Stimulated activated CD8-positive, alpha-beta memory T cell treated with anti-CD3 and anti-CD28 coated beads, Interleukin-4, amount 100 ng/mL, for 24 hours (primary cell): ENCODE measurements at places on chromosomes 2 and 18.
A peak's percentile ranks its signal among the peaks of the same experiment; 100 is the strongest.

DNA sequence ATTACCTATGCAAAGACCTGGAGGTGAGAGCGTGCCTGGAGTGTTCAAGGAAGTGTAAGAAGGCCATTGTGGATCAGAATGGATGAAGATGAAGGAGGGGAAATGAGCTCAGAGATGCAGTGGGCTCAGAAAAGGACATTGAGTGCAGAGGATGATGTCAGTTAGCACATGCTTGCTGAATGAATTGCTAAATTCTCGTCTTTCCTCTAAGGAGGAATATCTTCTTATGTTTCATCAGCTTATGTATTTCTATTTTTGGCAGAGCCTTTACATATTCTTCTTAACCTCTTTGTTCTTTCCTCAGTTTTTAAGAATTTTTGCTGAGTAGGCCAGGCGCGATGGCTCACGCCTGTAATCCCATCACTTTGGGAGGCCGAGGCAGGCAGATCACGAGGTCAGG lies 30.9 kb downstream of the FAM171B start:
- no peak for DNase-seq

DNA sequence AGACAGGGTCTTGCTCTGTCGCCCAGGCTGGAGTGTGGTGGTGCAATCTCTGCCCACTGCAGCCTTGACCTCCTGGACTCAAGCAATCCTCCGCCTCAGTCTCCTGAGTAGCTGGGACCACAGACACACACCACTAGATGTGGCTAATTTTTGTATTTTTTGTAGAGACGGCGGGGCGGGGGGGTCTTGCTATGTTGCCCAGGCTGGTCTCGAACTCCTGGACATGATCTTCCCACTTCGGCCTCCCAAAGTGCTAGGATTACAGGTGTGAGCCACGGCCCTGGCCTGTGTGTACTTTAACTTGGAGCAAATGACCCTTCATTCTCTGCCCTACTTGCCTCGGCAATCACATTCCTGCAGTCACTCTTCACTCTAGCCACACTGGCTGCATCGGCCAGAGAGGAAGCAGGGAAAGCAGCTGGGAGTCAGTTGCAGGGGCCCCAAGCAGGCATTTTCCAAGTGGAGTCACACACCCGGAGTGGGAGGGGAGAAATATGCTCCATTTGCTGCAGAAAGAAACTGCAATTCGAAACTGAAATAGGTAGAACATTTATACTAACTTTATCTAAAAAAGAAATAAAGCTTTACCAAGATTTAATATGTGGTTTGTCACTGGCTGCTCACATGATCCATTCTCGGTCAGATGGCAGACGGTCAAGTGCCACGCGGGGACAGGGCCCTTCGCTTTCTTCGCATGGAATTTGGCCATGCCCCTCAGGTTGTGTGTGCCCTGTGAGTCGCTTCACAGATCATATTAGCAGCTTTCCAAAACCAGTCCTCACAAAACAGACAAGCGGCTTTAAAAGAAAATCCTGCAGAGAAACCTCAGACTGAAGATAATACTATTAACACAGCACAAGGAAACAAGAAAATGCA lies 37.1 kb downstream of the FAM161A start:
- no peak for DNase-seq

GRCh38 chr2:241976296-241976695 lies 106.8 kb downstream of the RTP5 start:
- DNase-seq = no peak

- no peak for DNase-seq
These were observed 34.5 kb upstream of the CD8A start for GRCh38 chr2:86825036-86825692.

DNA sequence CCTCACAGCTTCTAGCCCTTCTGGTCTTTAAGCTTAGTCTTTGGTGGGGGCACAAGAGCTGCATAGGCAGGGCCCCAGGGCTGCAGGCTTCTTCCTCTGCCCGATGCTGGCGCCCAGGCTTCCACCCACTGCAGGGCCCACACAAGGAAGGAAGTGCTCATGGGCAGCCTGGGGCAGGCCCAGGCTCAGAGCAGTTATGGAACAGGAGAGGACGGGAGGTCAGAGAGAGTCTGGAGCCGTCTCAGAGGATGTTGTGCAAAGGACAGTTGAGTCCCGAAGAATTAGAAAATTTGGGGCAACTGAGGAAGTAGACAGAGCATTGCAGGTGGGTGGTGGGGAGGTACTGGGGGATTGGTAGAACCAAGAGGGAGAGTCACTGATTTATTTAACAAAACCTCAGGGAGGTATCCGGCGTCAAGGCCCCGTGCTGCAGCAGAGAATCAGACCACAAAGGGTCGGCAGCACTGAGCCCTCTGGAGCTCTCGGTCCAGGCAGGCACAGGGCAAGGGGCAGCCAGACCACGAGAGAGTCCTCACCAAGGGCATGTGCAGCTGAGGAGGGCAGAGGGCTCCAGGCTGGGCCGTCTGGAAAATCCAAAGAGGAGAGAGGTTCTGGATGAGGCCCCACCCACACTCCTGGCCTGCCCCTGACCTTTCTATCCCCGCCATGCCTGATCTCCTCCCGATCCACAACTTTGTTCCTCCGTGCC lies 110.8 kb upstream of the GLI2 start:
- no peak for DNase-seq

GRCh38 chr2:58434692-58435091 lies 193.6 kb upstream of the FANCL start:
- DNase-seq = no peak

- no peak for DNase-seq
These were observed 15.6 kb downstream of the ODC1 start for GRCh38 chr2:10432311-10433181.

- DNase-seq = no peak
These were observed 1899.8 kb upstream of the PIK3C3 start for GRCh38 chr18:40055262-40055661.

GRCh38 chr2:239196474-239197021 lies 204.3 kb downstream of the HDAC4 start:
- no peak for DNase-seq

- DNase-seq = no peak
These were observed 258.8 kb upstream of the NRXN1 start for GRCh38 chr2:51290725-51291124.

DNA sequence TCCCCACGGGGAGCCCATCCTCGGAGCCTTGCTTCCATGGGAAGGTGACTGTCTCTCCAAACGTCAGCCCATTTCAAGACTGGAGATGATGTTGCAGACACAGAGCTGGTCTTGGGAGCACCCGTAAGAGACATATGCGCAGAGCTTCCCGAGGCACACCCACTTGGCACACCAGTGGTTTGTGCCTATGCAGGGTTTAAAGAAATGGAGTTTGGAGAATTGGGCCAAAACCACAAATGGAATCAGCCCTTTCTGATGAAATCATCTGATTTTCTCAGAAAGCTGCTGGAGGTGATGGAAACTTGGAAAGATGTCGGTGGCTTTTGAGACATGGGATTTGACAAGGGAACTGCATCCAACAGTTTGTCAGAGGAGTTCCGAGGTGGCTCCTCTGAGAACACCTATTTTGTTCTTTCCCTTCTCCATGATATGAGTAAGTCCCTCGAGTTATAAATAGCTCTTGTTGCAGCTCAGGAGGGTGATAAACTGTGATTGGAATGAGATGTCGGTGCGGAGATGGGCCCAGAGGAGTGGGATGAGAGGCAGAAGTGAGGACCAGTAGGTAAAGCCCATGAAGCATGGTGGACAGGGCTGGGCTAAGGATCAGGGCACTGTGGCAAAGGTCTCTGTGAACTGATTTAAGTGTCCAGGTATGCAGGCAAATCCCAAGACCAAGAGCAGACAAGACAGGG lies 225.7 kb downstream of the ACKR3 start:
- no peak for DNase-seq

DNA sequence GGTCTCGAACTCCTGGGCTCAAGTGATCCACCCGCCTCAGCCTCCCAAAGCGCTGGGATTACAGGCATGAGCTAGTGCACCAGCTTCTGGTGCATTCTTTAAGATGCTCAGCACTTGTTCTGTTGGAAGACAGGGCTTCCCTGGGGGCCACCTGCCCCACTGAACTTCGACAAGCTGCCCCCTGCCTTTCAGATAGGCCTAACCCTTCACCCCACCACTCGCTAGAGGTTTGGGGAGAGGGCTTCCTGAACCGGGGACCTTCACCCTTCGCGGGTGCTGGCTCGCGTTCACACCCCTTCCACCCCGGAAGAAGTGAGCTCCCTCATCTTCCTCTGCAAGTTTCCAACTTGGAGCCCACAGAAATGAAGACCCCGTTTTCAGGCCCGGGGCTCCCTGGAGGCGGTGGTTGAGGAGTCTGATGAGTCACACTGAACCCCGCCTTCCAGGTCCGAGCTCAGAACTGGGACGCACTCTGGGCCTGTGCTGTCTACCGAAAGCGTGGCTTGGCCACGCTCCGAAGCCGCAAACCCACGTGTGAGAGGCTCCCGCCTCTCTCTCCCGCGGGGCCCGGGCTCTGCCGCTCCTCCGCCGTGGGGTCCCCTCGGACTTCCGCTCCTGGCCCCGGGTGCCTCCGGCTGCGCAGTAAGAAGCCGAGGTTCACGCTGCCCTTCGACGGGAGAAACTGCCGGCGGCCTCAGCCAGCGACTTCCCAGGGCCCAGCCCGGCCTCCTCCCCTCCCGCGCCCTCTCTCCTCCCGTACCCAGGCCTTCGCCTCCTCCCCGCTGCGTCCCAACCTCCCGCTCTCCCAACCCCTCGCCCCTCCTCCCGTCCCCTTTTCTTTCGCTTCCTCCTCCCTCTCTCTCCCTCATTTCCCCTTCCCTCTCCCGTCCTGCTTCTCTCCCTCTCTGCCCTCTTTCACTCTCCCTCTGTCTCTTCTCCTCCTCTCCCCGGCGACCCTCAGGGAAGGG lies 47.5 kb upstream of the SP3 start:
- DNase-seq = peak; percentile 21

GRCh38 chr18:28854964-28855363 lies 678.0 kb upstream of the CDH2 start:
- DNase-seq = no peak

DNA sequence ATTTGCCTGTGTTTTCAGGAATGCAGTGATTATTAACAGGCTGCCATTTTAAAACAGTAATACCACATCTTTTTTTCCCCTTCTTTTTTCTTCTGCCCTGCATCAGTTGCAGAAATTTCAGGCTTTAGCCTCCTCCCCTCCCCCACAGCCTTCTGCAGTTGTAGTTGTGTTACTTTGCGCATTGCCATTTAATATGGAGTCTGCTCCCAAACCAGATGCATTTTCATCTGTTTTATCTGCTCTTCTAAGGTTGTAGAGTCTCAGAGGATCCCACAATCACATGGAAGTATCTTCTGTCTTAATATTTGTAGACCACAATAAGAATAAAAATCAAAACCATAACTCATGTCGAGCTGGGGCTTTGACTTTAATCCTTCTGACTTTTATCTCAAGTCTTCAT lies 3.8 kb downstream of the ASXL3 start:
- no peak for DNase-seq

DNA sequence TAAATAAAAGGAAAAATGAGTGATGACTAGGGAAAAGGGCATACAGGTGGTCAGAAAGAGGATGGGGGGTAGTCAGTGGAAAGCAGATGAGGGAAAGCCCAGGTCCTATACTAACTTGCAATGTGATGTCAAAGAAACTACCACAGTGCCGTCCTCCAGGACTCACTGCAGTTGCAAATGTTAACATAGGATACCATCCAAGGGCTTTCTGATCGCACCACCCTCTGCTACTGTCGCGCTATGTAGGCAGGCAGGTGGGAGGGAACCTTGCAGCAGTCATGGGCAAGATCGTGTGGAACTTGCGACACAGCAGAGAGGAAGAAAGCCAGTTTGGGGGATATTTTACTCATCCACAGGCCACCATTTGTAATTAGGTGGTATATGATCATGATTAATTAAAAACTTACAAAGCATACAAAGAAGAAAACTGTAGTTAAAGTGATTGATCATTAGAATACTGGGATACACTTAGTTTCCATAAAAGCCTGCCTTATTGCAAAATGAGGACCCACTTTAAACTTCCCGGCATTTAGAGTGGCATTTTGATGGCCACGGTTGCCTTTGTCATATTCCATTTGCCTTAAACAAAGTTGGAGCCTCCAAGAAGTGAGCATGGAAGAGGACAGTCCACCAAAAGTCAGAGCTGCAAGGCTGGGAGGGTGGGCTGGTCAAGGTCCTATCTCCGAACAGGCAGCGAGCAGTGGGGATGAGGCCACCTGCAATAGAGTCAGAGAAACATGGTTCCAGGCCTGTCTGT lies 8.5 kb upstream of the ROCK2 start:
- no peak for DNase-seq

DNA sequence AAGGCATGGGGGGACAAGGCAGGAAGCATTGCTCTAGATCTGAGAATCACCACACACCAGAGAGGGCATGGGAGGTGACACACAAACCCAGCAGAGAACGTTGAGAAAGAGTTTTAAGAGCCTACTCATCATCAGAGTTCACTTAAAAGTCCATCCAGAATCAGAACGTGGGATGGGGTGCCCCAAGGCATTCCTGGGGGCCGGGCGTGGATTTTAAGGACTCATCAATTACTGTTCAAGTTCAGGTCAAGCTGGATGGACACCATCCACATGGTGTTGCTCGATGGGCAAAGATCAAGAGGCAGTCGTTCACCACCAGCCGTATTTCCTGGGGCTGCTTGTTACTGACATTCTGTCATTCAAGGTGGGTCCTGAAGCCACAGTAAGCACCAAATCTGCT lies 34.9 kb downstream of the BCL11A start:
- DNase-seq = no peak

- DNase-seq = no peak
These were observed 3.4 kb downstream of the MBP start for GRCh38 chr18:77129150-77129551.

- DNase-seq = no peak
These were observed 71.1 kb downstream of the PIK3C3 start for GRCh38 chr18:42025974-42026625.

- no peak for DNase-seq
These were observed 199.2 kb downstream of the KCNS3 start for GRCh38 chr2:18077704-18078103.

- DNase-seq = no peak
These were observed 943.9 kb downstream of the EPHA4 start for GRCh38 chr2:220628252-220628651.

- DNase-seq = no peak
These were observed 96.9 kb downstream of the HNRNPLL start for GRCh38 chr2:38505779-38506178.

- DNase-seq = peak; percentile 10
These were observed 141.9 kb upstream of the CTAGE1 start for GRCh38 chr18:22559414-22560274.

DNA sequence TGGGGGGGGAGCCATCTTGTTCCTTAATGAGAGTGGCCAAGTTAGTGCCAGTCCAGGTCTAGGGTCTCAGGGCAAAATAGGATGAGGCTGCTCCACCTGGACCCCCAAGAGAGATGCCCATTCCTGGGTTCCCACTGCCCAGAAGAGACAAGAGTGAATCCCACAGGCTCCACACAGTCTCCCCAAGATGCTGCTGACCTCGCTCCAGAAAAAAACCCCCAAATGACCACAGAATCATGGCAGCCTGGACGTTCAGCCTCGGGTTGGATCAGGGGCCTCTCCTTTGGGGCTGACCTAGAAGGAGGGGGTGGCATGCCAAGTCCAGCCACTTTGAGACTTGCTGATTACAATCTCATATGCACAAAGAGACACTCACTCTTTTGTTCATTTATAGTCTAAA lies 25.1 kb downstream of the STAT1 start:
- no peak for DNase-seq
